Endodermal cell (in vitro differentiated cells): ENCODE measurements at places on chromosomes 3 and 15. TPM values are rescaled to one million over a fixed set of nuclear protein-coding genes. Genes with fewer than 3 reads are reported as not detected.
A peak's percentile ranks its signal among the peaks of the same experiment; 100 is the strongest.

The UPK1B gene
- 4.9 and 5.6 TPM in 2 replicates for total RNA-seq

- H3K4me1 ChIP-seq = no peaks in the 10 kb centered on the region
- H3K36me3 ChIP-seq = no peaks in the 10 kb centered on the region
- peak; percentile 68 for DNase-seq
- H3K27ac ChIP-seq = no peak overlapping the region
- H3K4me3 ChIP-seq = no peak overlapping the region
Measured at GRCh38 chr15:38514601-38515000, 50.0 kb downstream of the RASGRP1 start.

DNA sequence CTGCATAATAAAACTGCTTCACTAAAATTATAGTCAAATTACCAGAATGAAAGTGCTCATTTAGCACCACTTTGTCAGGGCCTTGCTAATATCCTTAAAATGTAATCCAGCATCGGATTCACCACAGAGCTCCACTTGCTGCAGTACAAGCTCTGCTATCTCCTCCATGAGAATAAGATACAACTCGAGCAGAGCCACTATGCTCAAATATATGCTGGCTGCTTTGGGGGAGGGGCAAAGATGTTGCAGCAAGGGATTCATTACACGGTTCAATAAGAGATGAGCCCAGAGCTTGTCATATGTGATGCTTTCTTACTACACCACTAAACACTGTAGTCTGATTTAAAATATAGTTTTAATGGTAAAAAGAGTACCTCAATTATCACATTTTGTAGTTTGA, 72.2 kb downstream of the DLG1 start:
- H3K27ac ChIP-seq = no peak overlapping the region
- no peaks in the 10 kb centered on the region for H3K4me1 ChIP-seq
- no peaks in the 10 kb centered on the region for H3K27me3 ChIP-seq
- H3K36me3 ChIP-seq = no peaks in the 10 kb centered on the region
- no peak overlapping the region for H3K4me3 ChIP-seq

The SLC22A14 gene
- total RNA-seq = 0.20 TPM in 1 of 3 replicates, not detected in the others

GRCh38 chr3:184236636-184237035, 7.3 kb downstream of the VWA5B2 start:
- no peak overlapping the region for H3K4me3 ChIP-seq
- H3K27ac ChIP-seq = no peak overlapping the region
- H3K27me3 ChIP-seq = peaks cover 50% of the 10 kb centered on the region
- no peak for DNase-seq

- peak; percentile 46 for DNase-seq
- H3K27ac ChIP-seq = no peak overlapping the region
- H3K4me1 ChIP-seq = peaks cover 28% of the 10 kb centered on the region
- no peaks in the 10 kb centered on the region for H3K27me3 ChIP-seq
Measured at GRCh38 chr3:30437171-30437601, 169.2 kb upstream of the TGFBR2 start.

The CSPG4 gene
- 1.3 and 1.8 TPM in 2 replicates for total RNA-seq

DNA sequence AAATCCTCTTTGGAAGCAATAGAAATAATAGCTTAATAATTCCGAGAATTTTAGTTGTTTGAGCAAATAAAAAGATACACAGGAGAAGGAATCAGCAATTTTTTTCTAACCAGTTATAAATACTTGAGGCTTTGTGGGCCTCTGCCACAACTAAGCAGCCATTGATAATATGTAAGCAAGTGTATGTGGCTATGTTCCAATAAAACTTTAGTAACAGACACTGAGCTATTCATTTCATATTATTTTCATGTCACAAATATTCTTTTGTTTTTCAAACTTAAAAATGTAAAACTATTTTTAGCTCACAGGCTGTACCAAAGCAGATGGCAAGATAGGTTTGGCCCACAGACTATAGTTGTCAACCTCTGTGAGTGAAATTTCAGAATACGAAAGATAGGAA, 85.7 kb downstream of the MSL2 start:
- DNase-seq = no peak
- H3K4me3 ChIP-seq = no peak overlapping the region
- no peak overlapping the region for H3K27ac ChIP-seq
- H3K36me3 ChIP-seq = peaks cover 5% of the 10 kb centered on the region
- H3K4me1 ChIP-seq = no peaks in the 10 kb centered on the region

The GPR62 gene
- 0.17 to 0.63 TPM (median 0.40 TPM) in 3 replicates for total RNA-seq

The SLC38A3 gene
- 1.4 and 1.9 TPM in 2 replicates for total RNA-seq

- no peaks in the 10 kb centered on the region for H3K36me3 ChIP-seq
- DNase-seq = no peak
- H3K4me1 ChIP-seq = no peaks in the 10 kb centered on the region
- peaks cover 7% of the 10 kb centered on the region for H3K27me3 ChIP-seq
- H3K27ac ChIP-seq = no peak overlapping the region
Measured at GRCh38 chr3:98777801-98778220, 14.7 kb downstream of the ST3GAL6 start.

DNA sequence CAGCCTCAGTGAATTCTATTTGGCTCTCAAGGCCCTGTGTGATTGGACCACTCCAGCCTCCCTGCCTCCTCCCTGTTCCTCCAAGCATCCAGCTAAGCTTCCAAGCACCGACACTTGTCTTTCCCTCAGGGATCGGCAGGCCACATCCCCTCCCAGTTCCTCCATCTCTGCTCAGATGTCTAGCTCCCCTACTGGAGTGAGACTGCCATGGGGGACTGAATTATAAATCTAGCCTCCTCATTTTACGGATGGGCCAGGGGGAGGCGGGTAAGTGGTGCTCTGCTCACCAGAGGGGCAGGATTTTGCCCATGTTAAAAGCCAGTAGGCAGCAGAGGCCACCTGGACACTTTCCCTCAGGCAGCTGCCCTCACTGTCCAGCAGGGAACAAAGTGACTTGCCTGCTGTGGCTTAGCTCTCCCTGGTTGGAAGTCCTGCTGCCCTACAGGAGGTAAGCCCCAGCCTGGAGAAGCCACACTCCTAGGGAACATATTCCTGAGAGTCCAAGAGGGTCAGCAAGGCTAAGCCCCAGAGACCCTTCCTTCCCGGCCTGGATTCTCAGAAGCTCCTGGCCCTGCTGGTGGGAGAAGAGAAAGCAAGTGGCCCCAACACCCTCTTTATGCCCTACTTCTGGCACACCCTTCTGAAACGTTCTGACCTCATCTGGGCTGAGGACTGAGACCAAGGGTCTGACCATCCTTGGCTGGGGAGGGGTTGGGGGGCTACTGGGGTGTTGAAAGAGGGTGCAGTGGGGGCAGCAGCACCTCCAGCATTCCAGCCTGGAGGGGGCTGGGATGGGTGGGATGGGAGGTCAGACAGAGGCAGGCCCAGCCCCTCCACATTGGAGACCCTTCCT, 9.1 kb upstream of the HHATL start:
- H3K4me3 ChIP-seq = no peak overlapping the region
- DNase-seq = peak; percentile 65

The SCG5 gene
- total RNA-seq = 14.8 and 17.2 TPM in 2 replicates

DNA sequence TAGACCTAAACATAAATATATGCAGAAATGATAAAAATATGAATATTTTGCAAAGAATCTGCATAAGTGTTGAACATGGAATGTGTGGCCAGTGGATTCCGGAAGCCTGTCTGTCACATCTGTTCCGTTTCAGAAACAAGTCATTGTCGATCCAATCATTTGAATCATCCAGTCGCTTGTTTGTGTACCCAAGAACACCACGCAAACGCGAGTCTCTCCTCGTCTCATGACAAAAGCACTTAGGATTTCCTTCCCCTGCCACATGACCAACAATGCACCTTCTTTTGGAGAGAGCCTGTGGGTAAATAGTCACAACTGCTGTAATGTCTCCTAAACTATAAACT, 80.2 kb downstream of the FMN1 start:
- H3K36me3 ChIP-seq = no peaks in the 10 kb centered on the region
- H3K4me1 ChIP-seq = peaks cover 6% of the 10 kb centered on the region
- DNase-seq = no peak
- no peak overlapping the region for H3K27ac ChIP-seq
- H3K4me3 ChIP-seq = no peak overlapping the region

The ACP3 gene
- total RNA-seq = 15.3 and 17.0 TPM in 2 replicates

DNA sequence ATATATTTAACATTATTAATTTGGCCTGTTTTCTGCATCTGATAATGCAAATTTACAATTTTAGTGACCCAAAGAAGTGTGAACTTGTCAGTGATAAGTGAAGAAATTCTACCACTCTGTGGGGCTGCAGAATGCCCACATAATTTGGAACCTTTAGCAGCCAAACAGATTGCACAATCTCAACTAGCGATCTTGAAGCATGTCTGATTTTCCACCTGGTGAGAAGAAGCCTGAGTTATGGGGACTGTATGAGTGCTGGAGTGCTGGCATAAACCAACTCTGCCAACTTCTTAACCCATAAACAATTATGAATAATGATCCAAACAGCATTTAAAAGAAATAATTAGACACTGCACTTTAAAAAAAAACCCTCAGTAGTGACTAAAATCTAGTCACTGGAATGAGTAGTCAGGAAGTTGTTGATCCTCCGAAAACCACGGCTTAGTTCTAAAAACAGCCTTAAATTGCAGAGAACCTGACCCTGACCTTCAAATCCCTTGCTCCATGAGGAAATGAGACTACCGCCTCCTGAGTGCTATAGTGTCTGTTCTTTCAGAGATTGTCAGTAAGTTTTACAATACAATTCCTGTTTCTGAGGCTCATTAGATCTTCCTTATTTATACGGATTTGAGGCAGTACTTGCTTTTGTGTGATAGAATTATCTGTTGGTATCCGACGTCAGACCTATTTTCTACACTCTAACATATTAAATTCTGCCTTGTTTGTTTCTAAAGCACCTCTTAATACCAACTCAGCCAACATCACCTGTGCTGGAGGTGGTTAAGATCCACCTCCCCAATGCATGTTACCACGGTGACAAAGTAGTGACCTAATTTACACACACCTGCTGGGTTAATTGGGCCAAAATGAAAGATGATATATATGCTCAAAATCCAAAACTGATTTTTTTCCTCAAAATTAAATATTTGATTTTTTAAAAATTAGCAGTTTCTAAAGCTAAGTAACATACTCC, 267.7 kb downstream of the ZBTB20 start:
- H3K4me1 ChIP-seq = peaks cover 4% of the 10 kb centered on the region
- no peak overlapping the region for H3K4me3 ChIP-seq
- no peak overlapping the region for H3K27ac ChIP-seq
- DNase-seq = no peak
- H3K36me3 ChIP-seq = no peaks in the 10 kb centered on the region

DNA sequence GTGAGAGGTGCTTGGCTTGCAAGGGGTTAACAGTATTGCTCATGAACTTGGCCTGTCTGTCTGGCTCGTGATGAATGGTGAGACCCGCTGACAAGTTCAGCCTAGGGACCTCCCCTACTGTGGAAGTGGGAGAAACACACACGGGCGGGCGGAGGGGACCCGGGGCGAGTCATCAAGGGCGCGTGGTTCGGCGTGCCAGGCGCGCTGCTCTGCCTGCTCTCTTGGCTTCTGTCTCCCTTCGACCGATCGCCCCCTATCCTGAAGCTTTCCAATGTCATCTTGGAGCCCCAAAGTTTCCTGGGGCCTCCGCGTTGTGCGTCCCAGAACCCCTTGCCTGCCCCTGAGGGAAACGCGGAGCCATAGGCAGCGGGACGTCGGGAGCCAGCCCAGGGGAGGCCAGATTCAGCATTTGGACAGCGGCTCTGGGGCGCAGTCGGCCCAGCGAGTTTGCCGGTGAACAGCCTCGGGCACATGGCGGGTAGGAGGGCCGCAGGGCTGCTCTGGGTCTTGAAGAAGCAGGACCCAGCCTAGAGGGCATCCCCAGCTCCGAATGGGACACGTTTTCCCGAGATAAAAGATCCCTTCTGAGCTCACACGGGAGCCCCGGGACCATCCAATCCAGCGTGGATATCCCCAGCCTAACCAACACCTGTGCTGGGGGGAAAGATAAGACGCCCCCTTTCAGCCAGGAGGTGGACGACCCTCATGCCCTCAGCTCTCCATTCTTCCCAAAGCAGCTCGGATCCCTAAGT, 27.0 kb upstream of the POLG start:
- no peaks in the 10 kb centered on the region for H3K36me3 ChIP-seq
- H3K4me3 ChIP-seq = no peak overlapping the region
- no peaks in the 10 kb centered on the region for H3K4me1 ChIP-seq
- DNase-seq = peak; percentile 96

The BOC gene
- total RNA-seq = 10.8 to 12.3 TPM (median 11.3 TPM) in 3 replicates

DNA sequence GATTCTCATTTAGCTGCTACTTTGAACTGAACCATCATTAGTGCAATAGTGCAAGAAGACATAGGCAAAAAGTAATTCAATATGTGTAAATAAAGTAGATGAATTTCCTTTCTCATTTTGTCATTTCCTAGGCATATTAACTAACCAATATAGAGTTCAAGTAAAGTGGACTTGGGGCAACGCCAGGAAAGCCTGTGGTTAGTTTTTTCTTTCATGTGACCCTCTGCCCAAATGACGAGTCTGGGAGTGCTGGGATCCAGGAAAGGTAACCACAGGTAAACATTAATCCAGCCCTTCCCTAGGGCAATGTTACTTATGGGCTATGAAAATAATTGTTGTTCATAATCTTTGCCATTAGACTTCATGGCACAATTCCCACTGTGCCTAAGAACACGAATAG, 181.0 kb downstream of the VPS13C start:
- no peaks in the 10 kb centered on the region for H3K36me3 ChIP-seq
- H3K27me3 ChIP-seq = no peaks in the 10 kb centered on the region
- no peak overlapping the region for H3K4me3 ChIP-seq
- no peak overlapping the region for H3K27ac ChIP-seq

The C3orf22 gene
- total RNA-seq = not detected in 3 replicates

GRCh38 chr3:39056151-39056550, 4.3 kb downstream of the WDR48 start:
- no peak overlapping the region for H3K4me3 ChIP-seq
- H3K27me3 ChIP-seq = no peaks in the 10 kb centered on the region
- H3K27ac ChIP-seq = no peak overlapping the region
- H3K36me3 ChIP-seq = no peaks in the 10 kb centered on the region

The ANKRD34C gene
- total RNA-seq = not detected in 3 replicates

DNA sequence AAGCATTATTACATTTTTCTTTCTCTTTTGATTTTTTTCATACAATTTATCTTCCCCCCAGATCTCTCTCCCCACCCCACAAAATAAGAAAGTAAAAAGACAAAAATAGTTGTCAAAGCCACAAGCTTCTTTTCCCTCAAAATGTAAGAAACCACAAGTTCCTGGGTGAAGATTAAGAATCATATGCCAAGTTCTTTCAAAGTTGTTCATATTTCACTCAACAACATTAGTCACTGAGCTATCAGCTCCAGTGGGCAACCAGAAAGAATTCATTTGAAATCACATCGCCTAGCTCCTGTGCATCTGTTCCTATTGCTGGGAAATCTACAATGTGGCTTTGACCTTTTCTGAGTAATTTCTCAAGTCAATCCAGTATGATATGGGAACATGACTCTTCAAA, 681.6 kb upstream of the ARPP21 start:
- no peak overlapping the region for H3K27ac ChIP-seq
- DNase-seq = no peak
- H3K4me1 ChIP-seq = no peaks in the 10 kb centered on the region
- no peaks in the 10 kb centered on the region for H3K36me3 ChIP-seq

DNA sequence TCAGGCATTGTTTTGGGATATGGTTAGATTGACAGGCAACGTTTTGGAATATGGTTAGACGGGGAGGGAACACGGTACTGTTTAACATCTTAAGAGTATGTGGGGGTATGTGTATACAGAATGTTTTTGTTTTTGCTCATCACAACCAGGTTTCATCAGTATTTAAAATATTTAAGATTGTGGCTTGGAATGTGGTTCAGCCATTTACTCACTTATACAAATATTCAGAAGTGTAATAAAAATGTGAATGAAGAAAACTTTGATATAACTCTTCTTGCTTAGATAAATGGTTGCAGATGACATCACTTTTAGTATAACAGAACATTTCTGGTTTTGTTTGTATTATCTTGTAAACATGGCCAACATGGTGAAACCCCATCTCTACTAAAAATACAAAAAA, 3.9 kb upstream of the PAK2 start:
- peaks cover 21% of the 10 kb centered on the region for H3K36me3 ChIP-seq
- H3K27me3 ChIP-seq = no peaks in the 10 kb centered on the region
- no peak for DNase-seq
- H3K4me3 ChIP-seq = no peak overlapping the region

The CMSS1 gene
- total RNA-seq = 37.0 to 50.8 TPM (median 43.2 TPM) in 3 replicates
